Smooth muscle cell of the umbilical artery (primary cell): ENCODE measurements at places on chromosomes 1 and 21. TPM values are rescaled to one million over a fixed set of nuclear protein-coding genes. Genes with fewer than 3 reads are reported as not detected.

The GRIK1 gene
- not detected in 2 replicates for total RNA-seq

The OR2L3 gene
- not detected in 2 replicates for total RNA-seq

The COA7 gene
- 9.8 and 22.1 TPM in 2 replicates for total RNA-seq

The NKAIN1 gene
- total RNA-seq, result not detected in 2 replicates

The ARTN gene
- total RNA-seq, result 0.30 TPM in 1 of 2 replicates, not detected in the other

The CD53 gene
- not detected in 2 replicates for total RNA-seq

The VASH2 gene
- total RNA-seq, result 1.4 and 2.4 TPM in 2 replicates

The RGSL1 gene
- total RNA-seq, result not detected in 2 replicates

The GJC2 gene
- total RNA-seq, result 2.1 and 3.8 TPM in 2 replicates

The ZMPSTE24 gene
- 58.8 and 76.5 TPM in 2 replicates for total RNA-seq

The ELOA gene
- 16.6 and 31.3 TPM in 2 replicates for total RNA-seq

The PALMD gene
- total RNA-seq, result 0.23 and 0.59 TPM in 2 replicates

The CA6 gene
- not detected in 2 replicates for total RNA-seq

The ALX3 gene
- not detected in 2 replicates for total RNA-seq

The SELL gene
- not detected in 2 replicates for total RNA-seq

The LCA5L gene
- total RNA-seq, result 3.0 and 4.8 TPM in 2 replicates

The FAF1 gene
- 48.1 and 69.5 TPM in 2 replicates for total RNA-seq

The KCNK2 gene
- 5.3 and 25.5 TPM in 2 replicates for total RNA-seq

The HTR6 gene
- total RNA-seq, result not detected in 2 replicates

The NHLH1 gene
- total RNA-seq, result not detected in 2 replicates

The AMY1B gene
- not detected in 2 replicates for total RNA-seq

The OR2G6 gene
- total RNA-seq, result not detected in 2 replicates

The VSIG8 gene
- total RNA-seq, result 0.23 TPM in 1 of 2 replicates, not detected in the other

The TCHH gene
- not detected in 2 replicates for total RNA-seq

The ELF3 gene
- total RNA-seq, result 2.3 and 8.0 TPM in 2 replicates

The PTGER3 gene
- total RNA-seq, result under 0.01 and 1.2 TPM in 2 replicates

The NPR1 gene
- under 0.01 and 0.05 TPM in 2 replicates for total RNA-seq

The HSD11B1 gene
- total RNA-seq, result 1.2 and 41.6 TPM in 2 replicates

The GNL2 gene
- total RNA-seq, result 44.5 and 81.6 TPM in 2 replicates

The ESRRG gene
- total RNA-seq, result under 0.01 and 0.51 TPM in 2 replicates

The OLIG2 gene
- total RNA-seq, result not detected in 2 replicates

The MYBPH gene
- total RNA-seq, result 0.30 TPM in 1 of 2 replicates, not detected in the other

The PRAMEF7 gene
- total RNA-seq, result not detected in 2 replicates

The DIRAS3 gene
- 58.2 and 78.9 TPM in 2 replicates for total RNA-seq

The ANGPTL1 gene
- total RNA-seq, result 4.8 and 34.7 TPM in 2 replicates

The SLC6A17 gene
- under 0.01 and 0.60 TPM in 2 replicates for total RNA-seq

The CFAP45 gene
- total RNA-seq, result under 0.01 and 0.55 TPM in 2 replicates

The BMP8A gene
- total RNA-seq, result 0.30 and 0.32 TPM in 2 replicates

The RXFP4 gene
- 0.30 TPM in 1 of 2 replicates, not detected in the other for total RNA-seq

The FMO3 gene
- total RNA-seq, result not detected in 2 replicates

The FAM3B gene
- not detected in 2 replicates for total RNA-seq

The HSD3B2 gene
- total RNA-seq, result not detected in 2 replicates

The LCE2C gene
- total RNA-seq, result not detected in 2 replicates

The SEC16B gene
- total RNA-seq, result 3.3 and 3.6 TPM in 2 replicates

The NIT1 gene
- 19.1 and 21.1 TPM in 2 replicates for total RNA-seq

The SRSF4 gene
- 28.8 and 44.5 TPM in 2 replicates for total RNA-seq

The MYCBP gene
- total RNA-seq, result 9.2 and 14.8 TPM in 2 replicates

The LAMB3 gene
- 16.3 and 26.1 TPM in 2 replicates for total RNA-seq

The SYNC gene
- total RNA-seq, result 44.5 and 61.5 TPM in 2 replicates

The AQP10 gene
- total RNA-seq, result 0.05 TPM in 1 of 2 replicates, not detected in the other

The ESPN gene
- 0.05 TPM in 1 of 2 replicates, not detected in the other for total RNA-seq

The PLXNA2 gene
- total RNA-seq, result 3.3 TPM in 2 replicates

The SDF4 gene
- 190 and 205 TPM in 2 replicates for total RNA-seq

The CD84 gene
- total RNA-seq, result not detected in 2 replicates

The S100PBP gene
- total RNA-seq, result 55.7 and 68.0 TPM in 2 replicates
